Activated CD4-positive, alpha-beta T cell treated with anti-CD3 and anti-CD28 coated beads, Interleukin-2, amount 10 ng/mL, durations not matched to agents 24 days and 14 days (primary cell): ENCODE measurements at places on chromosomes 12 and 14. TPM values are rescaled to one million over a fixed set of nuclear protein-coding genes. Genes with fewer than 3 reads are reported as not detected.

PLBD1 gene
- total RNA-seq: not detected in 2 replicates

TMEM30B gene
- total RNA-seq: 0.44 and 0.47 TPM in 2 replicates

HOXC13 gene
- not detected in 2 replicates for total RNA-seq

GRCh38 chr12:92393504-92393903 lies 247.9 kb upstream of the BTG1 start:
- H3K36me3 ChIP-seq: peaks cover 38% of the 10 kb centered on the region
- DNase-seq: peak; percentile 71
- H3K27me3 ChIP-seq: no peaks in the 10 kb centered on the region
- peaks cover 45% of the 10 kb centered on the region for H3K4me1 ChIP-seq
- no peak overlapping the region for H3K27ac ChIP-seq

DNA sequence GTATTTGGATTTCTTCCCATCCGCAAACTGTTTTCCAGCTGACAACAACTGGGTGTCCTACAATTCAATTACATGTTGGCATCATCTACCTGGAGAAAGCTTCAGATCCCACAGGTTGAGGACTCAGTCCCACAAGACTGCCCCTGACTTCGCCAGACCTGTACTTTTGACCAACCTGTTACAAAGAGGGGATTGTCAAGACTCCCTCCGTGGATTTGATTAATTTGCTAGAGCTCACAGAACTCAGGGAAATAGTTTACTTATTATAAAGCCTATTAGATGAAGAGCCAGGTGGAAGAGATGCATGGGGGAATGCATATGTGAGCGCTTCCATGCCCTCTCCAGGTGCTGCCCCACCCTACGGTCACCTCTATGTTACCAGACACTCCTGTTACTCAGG lies 14.6 kb downstream of the RESF1 start:
- no peak overlapping the region for H3K4me3 ChIP-seq
- DNase-seq: no peak
